ENCODE measurements at places on chromosomes 4 and X.

DNA sequence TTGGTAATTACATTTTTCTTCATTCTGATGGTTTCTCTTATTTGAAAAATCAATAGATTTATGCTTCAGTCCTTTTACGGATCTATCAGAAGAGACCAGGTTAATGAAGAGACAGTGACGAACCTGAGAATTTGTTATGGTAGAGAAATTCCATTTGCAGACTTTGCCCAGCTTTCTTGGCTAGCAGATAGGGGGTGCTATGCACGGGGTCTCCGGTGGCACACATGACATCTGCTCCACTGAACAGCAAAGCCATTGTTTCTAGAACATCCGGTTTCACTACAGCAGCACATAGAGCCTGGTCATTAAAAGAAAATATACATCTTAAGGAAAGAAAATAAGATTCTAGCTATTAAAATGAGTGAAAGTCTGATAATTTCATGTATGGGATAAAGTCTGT is 85.1 kb downstream of the ARAP2 start:
- DNase-seq, result no peak

GRCh38 chr4:156976147-156976546 is 4.5 kb upstream of the PDGFC start:
- DNase-seq, result no peak

GRCh38 chr4:99998062-99998867 is 48.2 kb upstream of the H2AZ1 start:
- no peak for DNase-seq

DNA sequence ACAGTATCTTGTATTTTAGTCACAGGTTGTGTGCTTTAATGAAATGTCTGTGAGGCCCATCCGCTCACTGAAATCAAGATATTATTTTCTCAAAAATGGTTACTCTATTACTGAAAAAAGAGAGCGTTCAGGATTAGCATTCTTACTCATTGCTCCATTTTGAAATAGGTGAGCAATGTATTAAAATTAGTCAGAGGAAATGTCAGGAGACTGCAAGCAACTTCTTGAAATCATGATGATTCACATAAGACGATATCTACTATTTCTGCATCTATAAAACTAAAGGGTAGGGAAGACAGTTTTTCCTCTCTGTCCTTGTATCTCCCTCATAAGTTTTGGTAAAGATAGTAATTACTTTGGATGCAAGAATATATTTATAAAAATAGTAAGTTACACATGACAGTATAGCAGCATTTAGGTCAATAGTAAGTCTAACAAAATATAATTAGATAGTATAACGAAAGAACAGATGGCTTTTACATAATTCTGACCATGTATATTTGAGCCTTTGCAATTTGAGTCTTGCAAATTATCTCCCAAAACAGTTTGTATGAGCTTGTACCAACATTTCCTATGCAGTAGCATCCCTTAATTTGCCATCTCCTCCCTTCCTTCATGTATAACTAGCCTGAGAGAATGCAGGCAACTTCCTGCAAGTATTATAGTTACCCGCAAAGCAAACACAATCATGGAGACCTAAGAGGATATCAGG is 937.8 kb downstream of the PCDH7 start:
- DNase-seq, result no peak

DNA sequence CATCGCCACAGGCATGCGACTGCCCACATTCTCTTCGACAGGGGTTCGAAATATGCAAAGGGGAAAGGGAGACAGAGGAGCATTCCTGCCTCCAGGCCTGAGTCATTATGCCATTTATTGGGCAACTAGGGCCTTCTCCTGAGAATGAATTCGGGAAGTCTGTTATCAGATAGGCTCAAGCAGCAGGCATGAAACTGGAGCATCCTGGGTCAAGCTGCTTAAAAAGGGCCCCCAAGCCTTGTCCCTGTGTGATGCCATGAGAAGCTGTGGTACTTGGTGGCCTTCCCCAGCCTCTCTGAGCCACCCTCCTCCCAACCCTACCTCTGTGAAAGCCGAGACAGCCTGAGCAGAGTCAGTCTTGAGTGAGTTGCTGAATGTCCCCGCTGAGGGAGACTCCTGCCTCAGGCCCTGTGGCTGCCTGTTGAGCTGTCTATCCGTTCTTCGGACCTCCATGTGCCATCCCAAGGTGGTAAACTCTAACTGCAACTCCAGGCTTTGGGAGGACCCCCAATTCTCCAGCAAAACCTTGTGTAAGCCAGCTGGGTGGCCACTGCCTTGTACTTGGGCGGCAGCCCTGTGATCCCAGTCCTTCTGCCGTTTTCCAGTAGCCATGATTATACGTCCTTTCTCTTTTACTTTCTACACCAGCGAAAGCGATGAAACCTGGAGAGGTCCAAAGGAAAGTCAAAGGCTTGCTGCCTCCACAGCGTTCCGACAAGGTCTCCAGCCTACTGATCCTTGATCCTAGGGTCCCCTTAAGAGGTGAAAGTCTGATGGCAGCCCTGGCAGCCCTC is 37.7 kb downstream of the NBDY start:
- DNase-seq, result no peak

DNA sequence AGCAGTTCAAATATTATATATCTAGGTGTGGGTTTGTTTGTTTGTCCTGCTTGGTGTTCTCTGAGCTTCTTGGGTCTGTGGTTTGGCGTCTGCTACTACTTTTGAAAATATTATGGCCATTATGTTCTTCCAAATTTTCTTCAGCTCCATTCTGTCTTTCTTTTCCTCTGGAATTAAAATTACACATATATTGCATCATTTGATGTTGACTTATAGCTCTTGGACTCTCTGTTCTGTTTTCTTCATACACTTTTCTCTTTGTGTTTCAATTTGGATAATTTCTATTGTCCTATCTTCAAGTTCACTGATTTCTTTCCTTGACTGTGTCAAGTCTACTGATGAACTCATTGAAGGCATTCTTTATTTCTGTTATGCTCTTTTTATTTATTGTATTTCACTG is 65.2 kb upstream of the ZNF81 start:
- DNase-seq, result no peak

DNA sequence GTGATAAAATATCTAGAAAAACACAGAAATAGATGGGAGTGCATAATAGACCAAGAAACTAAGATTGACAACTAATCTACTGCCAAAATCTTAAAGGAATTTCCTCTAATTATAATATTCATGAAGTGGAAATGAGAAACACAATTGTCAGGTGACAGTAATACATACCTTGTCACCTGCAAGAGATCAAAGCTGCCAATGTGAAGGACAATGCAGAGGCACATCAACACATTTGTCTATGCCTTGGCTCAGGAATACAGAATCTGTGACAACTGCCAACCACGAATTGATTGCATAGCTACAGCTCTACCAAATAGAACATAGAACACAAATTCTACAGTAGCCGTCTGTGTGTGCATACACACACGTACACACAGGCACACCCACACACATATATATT is 295.7 kb downstream of the PPARGC1A start:
- DNase-seq, result no peak

DNA sequence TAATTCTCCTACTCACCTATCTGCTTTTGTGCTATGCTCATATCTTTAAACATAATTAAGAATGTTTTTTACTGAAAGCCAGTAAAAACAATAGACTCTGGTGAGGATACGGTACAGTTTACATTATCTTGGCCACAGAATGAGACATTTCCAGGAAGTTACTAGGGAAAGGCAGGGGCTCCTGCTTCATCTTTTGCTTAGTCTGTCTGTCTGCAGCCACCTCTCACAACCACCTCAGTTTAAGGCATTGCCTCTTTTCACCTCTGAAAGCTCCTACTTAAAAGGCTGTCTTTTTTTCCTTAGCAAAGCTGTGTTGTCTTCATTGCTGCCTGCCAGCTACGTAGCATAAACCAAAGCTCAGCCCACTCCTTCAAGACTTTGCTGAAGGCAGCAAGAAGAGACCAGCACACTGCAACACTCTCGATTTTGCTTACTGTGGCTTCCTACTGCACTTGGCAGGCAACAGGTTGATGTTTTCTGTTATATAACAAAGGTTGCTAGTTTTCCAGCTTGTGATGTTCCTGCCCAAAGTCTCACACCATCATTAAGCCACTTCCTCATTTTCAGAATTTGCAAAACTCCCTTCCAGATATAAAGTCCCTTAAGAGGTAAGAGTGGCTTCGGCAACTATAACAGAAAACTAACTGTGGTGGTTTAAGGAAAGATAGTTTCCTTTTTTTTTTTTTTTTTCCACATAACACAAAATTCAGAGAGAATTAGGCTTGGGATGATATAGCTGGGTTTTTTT is 432.9 kb downstream of the GRXCR1 start:
- DNase-seq, result no peak

- no peak for DNase-seq
These were observed 3.1 kb upstream of the TCEANC start for GRCh38 chrX:13649838-13650237.

- no peak for DNase-seq
These were observed 203.8 kb downstream of the AASDH start for GRCh38 chr4:56183344-56183959.
